Amniotic epithelial cell (primary cell): ENCODE measurements at places on chromosomes 11 and 22.

- peak; percentile 76 for DNase-seq
Measured at GRCh38 chr22:20520093-20520511, 12.7 kb downstream of the MED15 start.

DNA sequence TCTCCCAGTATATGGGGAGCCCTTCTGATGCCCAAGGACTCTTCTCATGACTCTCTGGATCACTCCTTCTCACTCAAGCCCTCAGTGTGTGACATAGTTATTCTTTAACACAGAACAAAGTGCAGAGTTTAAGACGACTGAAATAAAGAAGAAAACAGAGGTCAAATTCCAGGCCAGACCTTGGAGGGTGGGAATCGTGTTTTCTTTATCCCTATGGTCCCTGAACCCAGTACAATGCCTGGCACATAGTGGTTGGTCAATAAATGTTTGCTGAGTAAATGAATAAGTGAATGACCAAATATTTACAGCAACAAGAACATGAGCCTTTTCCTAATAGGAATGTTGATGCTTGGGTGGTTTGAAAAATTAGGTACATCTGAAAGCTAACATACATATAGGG is 28.8 kb downstream of the VSTM5 start:
- no peak for DNase-seq

GRCh38 chr22:30887453-30887852 is 81.1 kb downstream of the MORC2 start:
- DNase-seq, result no peak

GRCh38 chr11:23727387-23727786 is 769.5 kb upstream of the LUZP2 start:
- no peak for DNase-seq
